ENCODE measurements at places on chromosomes 5 and 9. TPM values are rescaled to one million over a fixed set of nuclear protein-coding genes. Genes with fewer than 3 reads are reported as not detected.
A peak's percentile ranks its signal among the peaks of the same experiment; 100 is the strongest.

GRCh38 chr9:135973277-135974219 is 12.4 kb upstream of the UBAC1 start:
- H3K27me3 ChIP-seq: peaks cover 15% of the 10 kb centered on the region
- H3K36me3 ChIP-seq: no peaks in the 10 kb centered on the region
- H3K4me1 ChIP-seq: no peaks in the 10 kb centered on the region
- no peak for DNase-seq

GRCh38 chr9:91193087-91193657 is 168.5 kb downstream of the AUH start:
- H3K4me1 ChIP-seq: peaks cover 64% of the 10 kb centered on the region
- H3K27me3 ChIP-seq: no peaks in the 10 kb centered on the region
- H3K36me3 ChIP-seq: no peaks in the 10 kb centered on the region
- peak; percentile 94 for DNase-seq

- H3K4me3 ChIP-seq: no peak overlapping the region
- DNase-seq: no peak
- no peaks in the 10 kb centered on the region for H3K36me3 ChIP-seq
- H3K4me1 ChIP-seq: peaks cover 2% of the 10 kb centered on the region
- H3K27ac ChIP-seq: no peak overlapping the region
Measured at GRCh38 chr5:172380987-172381643, 73.2 kb downstream of the SH3PXD2B start.

- no peak for DNase-seq
- peaks cover 2% of the 10 kb centered on the region for H3K4me1 ChIP-seq
- peaks cover 11% of the 10 kb centered on the region for H3K36me3 ChIP-seq
- H3K4me3 ChIP-seq: no peak overlapping the region
- no peak overlapping the region for H3K27ac ChIP-seq
Measured at GRCh38 chr5:134133188-134133994, 18.9 kb downstream of the TCF7 start.

DNA sequence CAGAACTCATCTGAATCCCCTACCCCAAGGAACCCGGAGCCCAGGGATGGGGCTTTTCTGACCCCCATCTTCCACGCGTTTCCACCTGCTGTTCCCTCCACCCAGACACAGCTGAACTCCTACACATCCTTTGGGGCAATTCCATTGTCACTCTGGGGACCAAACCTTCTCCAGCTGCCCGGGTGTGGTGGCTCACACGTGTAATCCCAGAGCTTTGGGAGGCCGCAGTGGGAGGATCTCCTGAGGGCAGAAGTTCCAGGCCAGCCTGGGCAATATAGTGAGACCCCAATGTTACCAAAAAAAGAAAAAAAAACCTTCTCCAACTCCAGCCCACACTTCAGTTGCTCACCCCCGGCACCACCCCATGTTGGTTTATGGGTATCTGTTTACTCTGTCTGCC is 8.1 kb downstream of the EPB41L4B start:
- H3K36me3 ChIP-seq: no peaks in the 10 kb centered on the region
- no peak overlapping the region for H3K4me3 ChIP-seq
- DNase-seq: no peak
- H3K27me3 ChIP-seq: no peaks in the 10 kb centered on the region
- H3K4me1 ChIP-seq: peaks cover 11% of the 10 kb centered on the region

CCDC183 gene
- 2.7 TPM for polyA plus RNA-seq

MYOT gene
- 2.1 TPM for polyA plus RNA-seq

SPATA31C1 gene
- polyA plus RNA-seq: 0.13 TPM

ANKDD1B gene
- polyA plus RNA-seq: 1.4 TPM

ADGRD2 gene
- not detected for polyA plus RNA-seq

TMEM174 gene
- polyA plus RNA-seq: not detected

FOXD4L5 gene
- not detected for polyA plus RNA-seq

AK8 gene
- polyA plus RNA-seq: not detected

All from small intestine (tissue), 16 donors.